IPS DF 6.9 (cell line): ENCODE measurements at places on chromosomes 6 and 20.

- no peak for DNase-seq
These were observed 10.3 kb upstream of the VAPB start for GRCh38 chr20:58378704-58379103.

DNA sequence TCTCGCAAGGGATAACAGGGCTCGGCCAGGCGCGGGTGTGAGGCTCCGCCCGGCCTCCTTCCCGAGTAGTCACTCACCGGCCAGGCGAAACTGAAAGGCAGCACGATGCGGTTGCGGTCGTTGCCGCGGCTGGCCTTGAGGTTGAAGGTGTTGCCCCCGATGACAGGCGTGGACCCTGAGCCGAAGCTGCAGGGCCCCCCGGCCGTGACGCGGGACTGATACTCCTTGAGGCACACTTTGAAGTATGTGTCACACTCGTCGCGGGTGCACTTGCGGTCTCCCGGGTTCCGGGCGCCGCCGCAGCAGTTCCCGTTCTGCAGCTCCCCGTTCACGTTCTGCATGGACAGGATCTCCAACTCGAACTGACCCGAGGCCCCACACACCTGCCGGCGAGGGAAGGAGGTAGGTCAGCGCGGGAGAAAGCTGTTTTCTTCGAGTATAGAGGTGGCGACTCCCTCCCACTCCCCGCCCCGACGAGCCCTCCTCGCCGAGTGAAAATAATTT is 1.1 kb downstream of the JAG1 start:
- no peak for DNase-seq

GRCh38 chr20:50041246-50041873 is 58.6 kb downstream of the SNAI1 start:
- no peak for DNase-seq

- DNase-seq, result no peak
These were observed 45.8 kb downstream of the SESN1 start for GRCh38 chr6:109048670-109049415.

GRCh38 chr6:37013516-37014491 is 8.3 kb downstream of the FGD2 start:
- no peak for DNase-seq

- no peak for DNase-seq
These were observed 3.9 kb downstream of the ZMYND8 start for GRCh38 chr20:47352332-47353238.

- DNase-seq, result no peak
These were observed 30.4 kb upstream of the SNX9 start for GRCh38 chr6:157792671-157793070.

- DNase-seq, result no peak
These were observed 3.1 kb downstream of the PXDC1 start for GRCh38 chr6:3748208-3749066.

DNA sequence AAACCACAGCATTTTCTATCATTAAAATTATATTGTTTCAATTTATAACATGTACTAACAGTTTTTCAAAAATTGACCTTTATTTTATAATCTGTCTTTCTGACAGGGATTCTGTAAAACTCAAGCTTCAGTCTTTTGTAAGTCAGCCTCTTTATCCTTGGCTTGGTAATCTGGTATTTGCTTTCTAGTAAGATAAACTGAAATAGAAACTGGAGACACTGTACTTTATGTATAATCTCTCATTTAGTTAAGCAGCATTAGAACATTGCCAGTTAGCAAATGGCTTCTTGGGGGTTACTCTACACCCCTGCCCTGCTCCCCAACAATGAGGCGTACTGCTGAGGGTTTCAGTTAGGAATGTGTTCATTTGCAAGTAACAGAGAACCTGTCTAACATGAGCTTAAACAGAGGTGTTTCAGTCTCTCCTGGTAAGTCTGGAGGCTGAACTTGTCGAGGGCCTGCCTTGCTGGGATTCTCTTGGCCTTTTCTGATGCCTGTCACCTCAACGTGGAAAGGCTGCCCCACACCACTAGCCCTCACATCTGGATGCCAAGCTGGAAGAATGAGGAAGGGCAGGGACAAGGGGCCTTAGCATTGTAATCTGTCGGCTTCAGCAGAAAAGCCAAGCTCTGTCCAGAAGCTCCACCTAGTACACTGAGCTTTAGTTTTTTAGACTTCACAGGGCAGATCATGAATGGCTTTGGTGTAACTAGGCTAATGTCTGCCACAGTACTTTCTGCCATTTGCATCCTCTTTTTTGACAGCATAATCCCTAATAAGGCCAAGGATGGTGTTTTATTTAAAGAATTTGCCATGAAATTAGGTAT is 34.8 kb downstream of the SH3BGRL2 start:
- DNase-seq, result no peak

GRCh38 chr6:154509421-154510143 is 903 bp downstream of the CNKSR3 start:
- no peak for DNase-seq

DNA sequence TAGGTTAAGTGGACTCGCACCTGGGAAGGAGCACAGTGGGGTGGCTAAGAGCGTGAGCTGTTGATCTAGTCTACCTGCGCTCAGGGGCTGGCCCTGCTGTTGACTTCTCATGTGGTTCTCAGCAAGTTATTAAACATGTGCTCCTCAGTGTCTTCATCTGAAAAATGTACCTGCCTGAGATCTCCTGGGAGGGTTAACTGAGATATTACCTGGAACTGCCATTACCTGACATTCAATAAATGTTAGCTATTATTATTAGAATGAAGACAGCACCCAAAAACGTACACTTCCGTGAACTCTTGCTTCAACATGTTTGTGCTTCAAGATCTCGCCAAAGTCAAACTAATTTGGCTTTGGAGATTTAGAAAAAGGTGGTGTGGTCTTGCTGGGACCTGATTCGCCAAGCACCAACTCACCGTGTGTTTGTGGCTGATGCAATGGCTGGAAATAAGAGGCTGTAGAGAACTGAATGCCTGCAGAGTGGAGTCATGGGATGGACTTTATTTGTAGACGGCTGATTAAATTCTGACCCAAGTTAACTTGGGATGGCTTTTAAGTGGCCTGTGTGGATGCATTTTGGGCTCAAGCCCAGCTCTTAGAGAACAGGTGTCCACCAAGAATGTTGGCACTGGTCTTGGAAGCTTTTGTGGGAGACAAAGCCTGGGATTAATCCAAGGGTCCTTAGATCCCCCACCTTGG is 692.9 kb downstream of the QKI start:
- no peak for DNase-seq

GRCh38 chr6:110735666-110736065 is 79.6 kb downstream of the CDK19 start:
- no peak for DNase-seq

- DNase-seq, result no peak
These were observed 422.1 kb downstream of the PAX1 start for GRCh38 chr20:22127587-22127986.

DNA sequence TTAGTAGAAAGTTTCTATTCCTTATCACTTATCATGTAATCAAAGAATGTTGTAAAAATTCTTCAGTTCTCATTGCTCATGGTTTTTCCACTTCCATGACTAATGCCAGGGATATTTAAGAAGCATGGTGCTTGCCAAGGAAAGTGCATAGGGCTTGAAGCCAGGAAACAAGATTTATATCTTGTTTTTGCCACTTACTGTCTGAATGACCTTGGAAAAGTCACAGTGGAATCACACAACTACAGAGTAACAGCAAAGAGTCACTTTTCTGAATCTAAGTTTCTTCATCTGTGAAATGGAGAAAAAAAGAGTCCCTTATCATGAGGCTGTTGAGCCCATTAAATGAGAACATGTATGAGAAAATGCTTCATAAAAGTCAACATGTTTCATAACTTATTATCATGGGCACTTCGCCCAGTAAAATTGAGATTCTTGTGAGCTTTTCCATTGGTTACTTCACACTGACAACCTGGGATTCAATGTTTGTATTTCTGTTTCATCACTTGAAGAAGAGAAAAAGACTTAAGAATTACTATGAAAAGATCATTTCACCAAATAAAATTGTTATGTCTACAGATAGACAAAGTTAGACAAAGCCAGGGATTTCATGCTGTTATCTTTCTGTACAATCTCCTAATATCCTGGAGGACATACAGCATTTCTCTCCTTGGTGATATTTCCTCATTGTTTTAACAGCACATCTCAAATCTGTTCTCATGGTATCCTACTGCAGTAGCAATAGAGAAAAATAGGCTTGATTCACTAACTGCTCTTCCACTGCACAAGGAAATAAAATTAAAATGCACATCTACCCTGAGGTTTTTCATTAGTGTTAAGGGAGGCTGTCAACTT is 7.6 kb upstream of the BMP5 start:
- DNase-seq, result no peak

DNA sequence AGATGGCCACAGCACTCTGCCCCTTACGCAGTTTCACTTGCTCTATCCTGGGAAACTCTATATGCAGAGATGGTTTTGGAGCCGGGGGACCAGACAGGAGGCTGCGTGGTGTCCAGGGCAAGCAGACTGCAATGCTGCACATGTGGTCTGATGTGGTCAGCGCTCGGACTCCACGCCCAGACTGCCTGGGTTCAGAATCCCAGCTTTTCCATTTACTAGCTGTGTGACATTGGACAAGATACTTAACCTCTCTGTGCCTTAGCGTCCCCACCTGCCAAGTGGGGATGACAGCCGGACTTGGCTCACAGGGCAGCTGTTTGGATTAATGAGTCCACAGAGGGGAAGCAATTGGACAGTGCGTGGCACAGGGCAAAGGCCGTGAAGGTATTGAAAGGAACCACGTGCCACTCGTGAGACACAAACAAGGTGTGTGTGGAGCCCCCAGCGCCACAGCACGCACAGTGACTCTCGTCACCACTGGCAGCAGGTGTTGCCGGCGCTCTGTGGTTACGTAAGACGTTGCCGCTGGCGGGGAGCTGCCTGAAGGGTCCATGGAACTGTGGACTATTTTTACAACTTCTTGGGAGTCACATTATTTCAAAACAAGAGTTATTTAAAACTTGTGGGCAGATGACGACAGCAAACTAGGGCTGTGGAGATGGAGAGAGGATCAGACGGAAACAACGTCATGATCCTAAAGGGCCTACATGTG is 201.4 kb downstream of the PREX1 start:
- DNase-seq, result no peak

- no peak for DNase-seq
These were observed 56.3 kb downstream of the PREX1 start for GRCh38 chr20:48771542-48771941.

DNA sequence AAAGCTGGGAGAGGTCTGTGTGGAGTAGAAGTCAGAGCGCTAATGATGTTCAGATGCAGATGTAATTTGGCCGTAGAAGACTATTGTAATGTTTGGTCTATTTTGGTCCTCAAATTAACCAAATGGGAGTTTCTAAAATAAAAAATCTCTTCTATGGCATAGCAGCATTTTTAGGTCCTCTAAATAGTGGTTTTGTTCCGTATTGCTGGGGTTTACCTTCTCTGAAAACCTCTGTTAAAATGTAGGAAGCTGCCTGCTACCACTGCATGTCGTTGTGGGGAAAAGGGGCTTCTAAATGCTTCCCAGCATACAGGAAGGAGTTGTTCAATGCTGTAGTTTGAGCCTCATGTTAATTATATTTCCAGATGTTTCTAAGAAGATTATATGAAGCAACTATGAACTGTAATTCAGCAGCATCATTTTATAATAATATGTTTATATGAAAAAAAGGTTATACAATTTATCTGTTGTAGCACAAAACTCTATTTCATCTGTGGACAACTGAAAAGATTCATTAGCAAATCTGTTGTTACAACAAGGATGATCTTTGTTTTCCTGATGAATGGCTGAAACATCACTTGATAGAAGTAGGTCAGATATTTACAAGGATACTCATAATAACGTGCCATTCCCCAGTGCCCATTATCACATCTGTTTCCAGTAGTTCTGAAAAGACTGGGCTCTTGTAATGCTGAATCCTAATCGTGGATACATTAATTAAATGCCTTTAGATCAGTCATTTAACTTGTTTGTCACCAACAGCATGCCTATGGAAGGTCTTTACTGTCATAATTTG is 256.6 kb downstream of the TBC1D7 start:
- DNase-seq, result no peak

DNA sequence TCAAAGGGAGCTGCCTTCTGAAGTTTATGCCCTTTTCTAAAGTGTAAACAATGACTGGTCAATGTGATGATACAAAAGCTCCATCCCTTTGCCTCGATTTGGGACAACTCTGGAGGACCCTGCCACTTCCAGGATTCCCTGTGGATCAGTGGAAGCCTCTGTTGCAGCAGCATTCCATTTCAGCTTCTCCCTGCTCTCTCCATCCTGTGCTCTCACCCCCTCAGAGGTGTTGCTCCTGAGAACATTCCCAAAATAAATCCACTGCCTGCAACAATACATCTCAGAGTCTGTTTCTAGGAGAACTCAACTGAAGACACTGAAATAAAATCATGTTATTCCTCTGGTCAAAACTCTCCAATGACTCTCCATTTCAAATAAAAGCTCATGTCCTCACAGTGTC is 263.6 kb downstream of the HACE1 start:
- no peak for DNase-seq

GRCh38 chr6:129708496-129709195 is 1.3 kb downstream of the ARHGAP18 start:
- no peak for DNase-seq

GRCh38 chr6:16933961-16934360 is 167.9 kb upstream of the STMND1 start:
- DNase-seq, result no peak

DNA sequence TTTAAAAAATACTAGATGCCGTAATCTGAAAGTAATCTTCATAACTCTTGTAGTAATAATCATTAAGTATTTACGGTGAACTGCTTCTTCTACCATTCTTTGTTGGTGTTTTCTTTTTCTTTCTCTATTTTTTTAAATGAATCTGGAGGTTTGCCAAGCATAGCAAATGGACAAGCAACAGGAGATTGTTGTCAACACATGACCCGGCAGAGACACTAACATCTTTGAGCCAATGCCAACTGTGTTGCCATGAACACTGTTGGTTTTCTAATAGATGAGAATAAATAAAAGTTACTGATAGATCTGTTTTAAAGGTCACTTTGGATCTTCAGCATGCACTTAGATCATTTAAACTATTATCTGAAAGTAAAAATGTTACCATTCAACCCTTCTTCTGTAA is 523.6 kb upstream of the EYS start:
- no peak for DNase-seq

DNA sequence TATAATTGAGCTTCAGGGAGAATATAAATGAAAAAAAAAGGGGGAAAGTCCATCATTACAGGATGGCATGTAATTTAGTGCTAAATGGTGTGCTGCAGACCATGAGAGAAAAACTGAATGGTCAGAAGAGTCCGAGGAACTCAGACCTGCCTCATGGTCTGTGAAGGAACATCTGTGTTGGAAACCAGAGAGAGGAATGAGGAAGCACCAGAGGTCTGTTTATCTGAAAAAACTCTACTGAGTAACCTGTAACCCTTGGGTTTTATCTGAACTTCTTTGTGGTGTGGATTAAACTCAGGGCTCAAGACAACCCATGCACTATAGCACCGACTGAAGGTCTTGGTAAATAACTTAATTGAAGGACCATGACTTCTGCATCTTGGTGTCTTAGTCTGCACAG is 108.1 kb downstream of the RNF144B start:
- no peak for DNase-seq

GRCh38 chr6:154206141-154206540 is 150.5 kb downstream of the IPCEF1 start:
- no peak for DNase-seq

- DNase-seq, result no peak
These were observed 53.4 kb upstream of the TINAG start for GRCh38 chr6:54254886-54255285.
